ENCODE measurements at places on chromosomes 2 and 18. TPM values are rescaled to one million over a fixed set of nuclear protein-coding genes. Genes with fewer than 3 reads are reported as not detected.
A peak's percentile ranks its signal among the peaks of the same experiment; 100 is the strongest.

CABYR gene
- total RNA-seq: not detected

- no peak overlapping the region for H3K27ac ChIP-seq
- no peaks in the 10 kb centered on the region for H3K27me3 ChIP-seq
- H3K4me3 ChIP-seq: no peak overlapping the region
- no peaks in the 10 kb centered on the region for H3K4me1 ChIP-seq
These were observed 61.3 kb upstream of the SLC8A1 start for GRCh38 chr2:40513201-40513600.

- no peak overlapping the region for H3K27ac ChIP-seq
- no peaks in the 10 kb centered on the region for H3K27me3 ChIP-seq
- DNase-seq: no peak
- H3K36me3 ChIP-seq: no peaks in the 10 kb centered on the region
- H3K4me1 ChIP-seq: no peaks in the 10 kb centered on the region
These were observed 88.6 kb upstream of the ZNF532 start for GRCh38 chr18:58776084-58776483.

DNA sequence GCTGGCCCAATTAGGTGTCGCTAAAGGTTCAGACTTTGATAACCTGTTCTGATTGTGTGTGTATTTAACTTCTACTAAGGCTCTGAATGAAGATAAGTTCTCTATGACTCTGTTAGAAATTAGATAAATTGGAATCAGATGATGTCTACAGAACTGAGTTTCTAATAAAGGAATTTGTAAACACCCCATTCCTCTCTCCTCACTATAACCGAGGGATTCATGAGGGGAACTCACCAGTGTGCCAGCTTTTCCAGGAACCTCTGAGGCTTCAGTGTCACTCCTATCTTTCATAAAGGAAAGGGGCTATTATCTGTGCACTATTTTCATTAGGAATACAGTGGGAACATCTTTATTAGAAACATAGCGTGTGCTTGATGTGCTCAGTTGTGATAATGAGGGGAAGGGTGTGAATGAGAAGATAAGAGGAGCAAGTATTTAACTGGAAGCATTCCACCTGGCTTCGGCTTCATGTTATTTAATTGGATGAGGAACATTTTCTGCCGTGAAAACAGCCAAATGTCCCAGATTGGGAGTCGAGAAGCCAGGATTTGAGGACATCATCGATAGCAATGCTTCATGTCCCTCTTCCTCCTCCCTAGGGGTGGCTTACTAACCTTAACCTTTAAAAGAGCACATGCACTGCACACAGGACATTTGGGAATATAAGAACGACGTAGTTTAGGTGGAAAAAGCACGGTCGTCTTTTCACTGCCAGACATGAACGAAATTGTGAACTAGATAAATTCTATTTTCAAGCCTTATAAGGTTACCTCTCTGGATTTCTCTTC lies 84.8 kb upstream of the TCF4 start:
- H3K36me3 ChIP-seq: no peaks in the 10 kb centered on the region
- DNase-seq: no peak
- H3K4me3 ChIP-seq: no peak overlapping the region
- no peak overlapping the region for H3K27ac ChIP-seq
- no peaks in the 10 kb centered on the region for H3K4me1 ChIP-seq

- H3K27me3 ChIP-seq: no peaks in the 10 kb centered on the region
- DNase-seq: no peak
- H3K27ac ChIP-seq: no peak overlapping the region
- H3K4me3 ChIP-seq: no peak overlapping the region
- H3K4me1 ChIP-seq: no peaks in the 10 kb centered on the region
- peaks cover 33% of the 10 kb centered on the region for H3K36me3 ChIP-seq
These were observed 109.1 kb downstream of the PLEKHA3 start for GRCh38 chr2:178589335-178589734.

DNA sequence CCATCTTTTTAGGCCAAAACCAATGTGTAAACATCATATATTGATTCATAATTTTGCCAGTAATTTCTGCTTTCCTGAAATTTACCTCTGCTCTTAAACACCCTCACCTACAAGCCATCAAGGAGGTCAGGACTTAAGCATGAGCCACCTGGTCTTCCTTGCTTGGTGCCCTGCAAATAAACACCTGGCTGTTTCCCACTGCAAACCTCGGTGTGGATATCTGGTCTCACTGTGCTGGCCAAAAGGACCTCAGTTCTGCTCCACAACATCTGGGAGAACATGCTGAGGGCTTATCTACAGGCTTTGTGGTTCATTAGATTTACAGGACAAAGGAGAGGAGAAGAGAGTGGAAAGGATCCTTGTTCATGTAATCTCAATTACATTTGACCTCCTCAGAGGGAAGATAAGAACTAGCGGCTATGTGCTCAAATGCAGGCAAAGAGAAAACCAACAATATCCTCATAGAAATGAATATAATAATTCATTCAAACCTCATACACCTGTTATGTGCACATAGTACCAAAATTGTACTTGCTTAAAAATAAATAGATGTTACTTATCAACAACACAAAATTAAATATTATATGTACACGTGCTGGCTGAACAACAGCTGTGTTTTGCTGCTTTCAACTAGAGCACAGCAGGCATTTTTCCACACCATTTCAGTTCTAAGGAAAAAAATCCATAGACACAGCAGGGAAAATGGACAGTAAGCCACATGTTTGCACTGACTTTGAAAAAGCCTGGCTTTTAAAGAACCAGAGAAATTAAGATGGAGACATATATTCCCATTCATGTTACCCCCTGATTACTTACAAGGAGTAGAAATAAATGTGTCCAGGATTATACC lies 465.1 kb downstream of the LPIN1 start:
- H3K36me3 ChIP-seq: no peaks in the 10 kb centered on the region
- no peaks in the 10 kb centered on the region for H3K27me3 ChIP-seq
- no peak for DNase-seq
- no peak overlapping the region for H3K27ac ChIP-seq
- H3K4me1 ChIP-seq: no peaks in the 10 kb centered on the region
- no peak overlapping the region for H3K4me3 ChIP-seq

HMSD gene
- not detected for total RNA-seq

DNA sequence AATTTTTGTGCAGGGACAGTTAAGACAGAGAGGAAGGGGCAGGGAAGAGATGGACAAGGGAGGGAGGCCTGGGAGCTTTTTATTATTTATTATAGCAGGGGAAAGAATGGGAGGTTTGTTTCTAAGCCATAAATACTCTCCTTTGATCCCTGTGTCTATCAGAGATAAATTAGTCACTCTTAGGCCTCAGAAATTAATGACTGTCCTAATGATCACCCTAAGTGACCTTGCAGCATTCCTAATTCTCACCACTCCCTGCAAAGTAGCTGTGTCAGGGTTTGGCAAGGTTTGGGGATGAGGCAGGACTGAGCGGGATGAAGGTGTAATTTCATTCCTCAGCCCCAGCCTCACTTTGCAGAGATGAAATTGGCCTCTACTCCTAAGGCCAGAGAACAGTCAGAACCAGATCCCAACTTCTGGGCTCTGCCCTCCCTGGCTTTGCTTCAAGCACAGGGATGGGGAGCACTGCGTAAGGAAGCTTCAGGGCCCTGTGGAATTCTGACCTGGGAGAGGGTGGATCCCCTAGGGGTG lies 95.0 kb downstream of the TMEM17 start:
- H3K27ac ChIP-seq: no peak overlapping the region
- H3K27me3 ChIP-seq: no peaks in the 10 kb centered on the region
- no peak overlapping the region for H3K4me3 ChIP-seq
- H3K4me1 ChIP-seq: peaks cover 7% of the 10 kb centered on the region

GRCh38 chr2:231395188-231396057 lies at the start of gene B3GNT7:
TSS of gene B3GNT7 (plus strand) at chr2:231395710. CDS start at chr2:231395804, 94 bp downstream.
- peaks cover 6% of the 10 kb centered on the region for H3K4me1 ChIP-seq
- DNase-seq: no peak
- no peak within 1 kb of the TSS for H3K27ac ChIP-seq
- H3K4me3 ChIP-seq: no peak within 1 kb of the TSS

DNA sequence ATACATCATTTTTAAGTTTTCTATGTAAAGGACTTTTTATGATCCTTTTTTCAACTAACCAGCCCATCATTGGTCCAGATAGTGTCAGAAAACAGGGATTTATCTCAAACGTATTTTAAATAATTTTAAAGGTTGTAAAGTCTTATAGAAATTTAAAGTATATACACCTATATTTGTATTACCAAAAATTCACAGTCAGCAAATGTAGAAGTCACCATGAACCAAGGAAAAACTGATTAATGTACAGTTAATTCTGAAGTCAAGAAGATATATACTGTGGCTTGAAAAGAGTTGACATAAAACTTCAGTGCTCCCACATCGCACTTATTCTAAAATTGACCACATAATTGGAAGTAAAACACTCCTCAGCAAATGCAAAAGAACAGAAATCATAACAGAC lies 52.4 kb upstream of the MAP2 start:
- H3K4me3 ChIP-seq: no peak overlapping the region
- peaks cover 19% of the 10 kb centered on the region for H3K4me1 ChIP-seq
- no peak for DNase-seq
- no peaks in the 10 kb centered on the region for H3K36me3 ChIP-seq
- no peak overlapping the region for H3K27ac ChIP-seq
- H3K27me3 ChIP-seq: no peaks in the 10 kb centered on the region

- peak; percentile 68 for DNase-seq
- H3K4me3 ChIP-seq: peak overlapping the region; percentile 52
- peaks cover 15% of the 10 kb centered on the region for H3K27me3 ChIP-seq
- H3K36me3 ChIP-seq: no peaks in the 10 kb centered on the region
- H3K4me1 ChIP-seq: no peaks in the 10 kb centered on the region
These were observed 17.5 kb upstream of the ILKAP start for GRCh38 chr2:238220892-238221521.

DNA sequence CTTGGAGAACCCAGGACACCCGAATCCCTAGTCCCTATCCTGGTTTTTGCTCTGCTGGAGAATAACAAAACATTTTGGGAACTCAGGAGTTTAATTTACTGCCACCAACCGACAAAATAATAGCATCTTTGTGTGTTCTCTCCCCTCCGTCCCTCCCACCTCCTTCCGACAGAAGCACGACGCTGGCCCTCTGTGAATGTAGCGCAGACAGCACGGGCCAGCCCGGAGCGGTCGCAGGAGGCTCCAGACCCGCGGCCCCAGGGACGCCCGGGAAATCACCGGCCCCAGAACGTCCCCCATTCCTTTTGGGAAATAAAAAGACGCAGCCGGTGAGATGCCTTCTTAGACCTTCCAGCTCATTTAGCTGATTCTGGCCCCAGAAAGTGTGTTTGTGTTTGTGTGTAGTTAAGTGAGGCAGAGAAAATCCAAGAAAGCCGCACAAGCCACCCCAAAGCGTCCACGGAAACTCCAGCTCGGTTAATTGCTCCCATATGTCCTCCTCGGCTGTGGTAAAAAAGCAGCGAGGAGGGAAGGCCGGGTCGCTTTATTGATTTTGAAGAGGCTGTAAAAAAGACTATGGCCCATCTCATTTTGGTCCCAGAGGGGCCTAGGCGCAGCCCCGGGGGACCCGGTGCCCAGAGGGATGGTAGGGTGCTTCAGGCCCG lies 577 bp upstream of the TANC1 start:
- H3K4me3 ChIP-seq: peak overlapping the region; percentile 81
- H3K36me3 ChIP-seq: no peaks in the 10 kb centered on the region
- H3K4me1 ChIP-seq: peaks cover 12% of the 10 kb centered on the region
- peak overlapping the region; percentile 76 for H3K27ac ChIP-seq
- no peaks in the 10 kb centered on the region for H3K27me3 ChIP-seq

DNA sequence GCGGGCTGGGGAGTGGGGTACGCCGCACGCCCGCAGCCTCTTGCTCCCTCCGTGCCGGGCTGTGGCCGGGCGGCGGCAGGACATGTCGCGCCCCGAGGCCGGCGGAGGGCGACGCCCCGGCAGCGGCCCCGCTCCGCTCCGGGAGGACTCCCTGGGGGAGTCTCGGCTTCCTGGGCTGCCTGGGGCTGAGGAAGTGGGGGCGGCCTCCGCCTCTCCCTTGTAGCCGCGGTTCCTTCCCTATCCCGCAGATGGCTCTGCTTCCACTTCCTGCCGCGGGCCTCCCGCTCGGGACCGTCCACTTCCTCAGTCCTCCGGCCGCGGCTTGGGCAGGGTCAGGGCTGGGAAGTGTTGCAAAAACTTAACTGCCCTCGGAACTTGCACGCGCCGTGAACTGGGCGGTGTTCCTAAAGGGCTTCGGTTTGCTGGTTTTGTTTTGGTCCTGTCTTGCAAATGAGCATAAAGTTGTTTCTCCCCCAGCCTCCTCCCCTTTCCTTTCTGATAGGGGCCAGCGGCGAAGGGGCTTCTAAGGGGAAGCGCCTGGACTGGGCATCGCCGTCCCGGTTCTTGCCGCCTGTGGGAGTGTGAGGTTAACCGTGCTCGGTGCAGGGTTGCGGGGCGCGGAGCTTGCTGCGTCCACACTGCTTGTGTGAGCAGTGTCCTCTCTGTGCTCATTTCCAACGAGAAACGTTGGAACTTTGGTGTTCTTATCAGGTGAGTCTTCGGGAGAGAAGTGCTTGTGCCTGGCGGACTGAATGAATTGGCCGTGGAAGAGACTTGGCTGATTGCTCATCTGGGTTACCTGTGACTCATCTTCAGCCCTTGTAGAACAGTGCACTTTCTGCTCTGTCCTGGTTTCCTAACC lies 600 bp downstream of the RALB start:
- H3K36me3 ChIP-seq: no peaks in the 10 kb centered on the region
- H3K4me1 ChIP-seq: peaks cover 6% of the 10 kb centered on the region
- H3K27me3 ChIP-seq: 0 out of 2 replicates have a peak, but pooled peaks cover 6% of the 10 kb centered on the region
- H3K4me3 ChIP-seq: peak overlapping the region; percentile 73

GRCh38 chr2:241777686-241778627 lies 1.3 kb downstream of the GAL3ST2 start:
- H3K36me3 ChIP-seq: no peaks in the 10 kb centered on the region
- H3K27ac ChIP-seq: no peak overlapping the region
- peaks cover 13% of the 10 kb centered on the region for H3K27me3 ChIP-seq
- no peak overlapping the region for H3K4me3 ChIP-seq
- no peak for DNase-seq

GRCh38 chr2:177188482-177189469 lies 23.8 kb upstream of the HNRNPA3 start:
- H3K36me3 ChIP-seq: no peaks in the 10 kb centered on the region
- peak; percentile 36 for DNase-seq
- no peaks in the 10 kb centered on the region for H3K27me3 ChIP-seq
- no peak overlapping the region for H3K4me3 ChIP-seq
- peak overlapping the region; percentile 86 for H3K27ac ChIP-seq

All from SJCRH30 (cell line).